ENCODE measurements at places on chromosomes 2 and 18. TPM values are rescaled to one million over a fixed set of nuclear protein-coding genes. Genes with fewer than 3 reads are reported as not detected.

The TXNDC2 gene
- total RNA-seq = 0.22 TPM

The FHOD3 gene
- 19.7 TPM for total RNA-seq

The DTNB gene
- 3.9 TPM for total RNA-seq

The LDLRAD4 gene
- total RNA-seq = 0.22 TPM

The ZSWIM2 gene
- total RNA-seq = 0.62 TPM

The HK2 gene
- total RNA-seq = 55.9 TPM

The ICOS gene
- total RNA-seq = not detected

The SPP2 gene
- not detected for total RNA-seq

The NEU2 gene
- total RNA-seq = not detected

The ONECUT2 gene
- under 0.01 TPM for total RNA-seq

The NOL4 gene
- not detected for total RNA-seq

The TUBA4B gene
- total RNA-seq = 0.11 TPM
